SK-N-MC (cell line): ENCODE measurements at places on chromosomes 16 and 17.

DNA sequence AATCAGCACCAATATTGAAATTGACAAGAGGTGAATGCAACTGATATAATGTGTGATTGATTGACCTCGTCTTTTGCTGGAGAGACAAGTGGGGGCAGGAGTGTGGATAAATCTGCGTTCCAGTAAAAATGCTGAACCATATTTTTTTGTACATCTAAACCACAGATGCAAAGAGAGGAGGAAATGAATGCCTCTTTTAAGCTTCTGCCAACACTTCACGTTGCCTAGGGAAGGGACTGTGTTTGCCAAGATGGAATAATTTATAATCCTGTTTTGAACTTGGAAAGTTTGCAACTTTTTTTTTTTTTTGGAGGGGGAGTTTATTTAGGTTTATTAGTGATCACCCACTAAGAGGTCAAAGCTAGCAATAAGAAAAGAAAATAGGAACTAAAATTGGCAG lies 288.2 kb upstream of the EEF2KMT start:
- no peak for DNase-seq

GRCh38 chr17:35519439-35519838 lies 18.0 kb downstream of the SLFN12L start:
- DNase-seq: no peak

GRCh38 chr17:81171941-81172340 lies 5.9 kb upstream of the AATK start:
- no peak for DNase-seq

- DNase-seq: no peak
These were observed 64.6 kb downstream of the CDK5R1 start for GRCh38 chr17:32551186-32551955.
